ENCODE measurements at places on chromosomes 12 and 14.

- no peak for DNase-seq
Measured at GRCh38 chr12:120406553-120406952, 31.4 kb upstream of the COX6A1 start.

GRCh38 chr14:81963846-81964245, 430.2 kb upstream of the SEL1L start:
- DNase-seq: no peak

DNA sequence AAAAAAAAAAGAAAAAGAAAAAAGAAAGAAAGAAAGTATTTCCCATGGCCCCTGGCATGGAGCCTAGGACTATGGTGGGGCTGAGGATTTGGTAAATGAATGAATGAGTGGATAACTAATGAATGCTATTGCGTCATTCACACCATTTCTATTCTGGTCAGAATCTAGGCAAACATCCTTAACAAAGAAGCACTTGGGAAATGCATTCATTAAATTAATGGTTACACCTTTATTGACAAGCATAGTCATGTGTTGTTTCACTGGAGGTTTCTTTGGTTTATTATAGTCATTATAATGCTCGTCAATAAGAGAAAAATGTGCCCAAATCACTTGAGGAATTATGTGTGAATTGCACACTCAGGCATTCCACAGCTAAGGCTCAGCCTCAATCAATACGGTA, 13.6 kb upstream of the AQP2 start:
- no peak for DNase-seq

- no peak for DNase-seq
Measured at GRCh38 chr14:41623736-41624135, 17.1 kb downstream of the LRFN5 start.

GRCh38 chr14:98937712-98938505, 334.1 kb downstream of the BCL11B start:
- DNase-seq: no peak

- no peak for DNase-seq
Measured at GRCh38 chr12:102542816-102543440, 62.6 kb upstream of the IGF1 start.

GRCh38 chr12:131618303-131618658, 92.6 kb upstream of the SFSWAP start:
- no peak for DNase-seq

DNA sequence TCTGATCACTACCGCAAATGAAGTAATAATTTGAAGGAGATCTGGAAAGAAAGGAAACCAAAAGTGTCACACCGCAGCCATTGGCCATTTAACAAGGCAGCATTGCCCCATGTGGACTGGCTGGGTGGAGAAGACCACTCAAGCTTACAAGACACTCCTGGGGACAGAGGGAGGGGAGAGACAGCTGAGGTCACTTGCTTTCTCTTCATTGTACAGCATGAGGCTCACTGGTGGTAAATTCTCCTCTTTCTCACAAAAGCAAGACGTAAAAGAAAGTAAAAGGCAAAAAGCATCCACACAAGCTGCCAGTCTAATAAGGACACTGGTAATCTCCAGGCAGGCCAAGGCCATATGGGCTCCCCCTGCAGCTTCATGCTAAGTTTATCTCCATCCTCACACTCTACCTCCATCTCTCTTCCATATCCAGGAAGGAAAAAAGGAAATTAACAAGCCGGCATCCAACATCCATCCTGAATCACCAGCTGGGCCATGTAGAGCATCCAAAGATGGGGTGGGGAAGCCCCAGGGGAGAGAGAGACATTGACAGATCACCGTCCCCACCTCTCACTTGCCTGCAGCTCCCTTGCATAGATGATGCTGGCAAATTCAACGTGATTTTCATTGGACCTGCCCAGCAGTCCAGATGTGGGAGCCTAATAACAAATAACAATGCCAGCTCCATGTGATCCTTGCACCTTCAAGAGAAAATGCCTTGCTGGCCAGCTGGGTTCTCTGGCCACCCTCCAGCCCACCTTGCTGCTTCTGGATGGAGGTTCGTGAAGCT, 100.6 kb downstream of the DPF3 start:
- no peak for DNase-seq

DNA sequence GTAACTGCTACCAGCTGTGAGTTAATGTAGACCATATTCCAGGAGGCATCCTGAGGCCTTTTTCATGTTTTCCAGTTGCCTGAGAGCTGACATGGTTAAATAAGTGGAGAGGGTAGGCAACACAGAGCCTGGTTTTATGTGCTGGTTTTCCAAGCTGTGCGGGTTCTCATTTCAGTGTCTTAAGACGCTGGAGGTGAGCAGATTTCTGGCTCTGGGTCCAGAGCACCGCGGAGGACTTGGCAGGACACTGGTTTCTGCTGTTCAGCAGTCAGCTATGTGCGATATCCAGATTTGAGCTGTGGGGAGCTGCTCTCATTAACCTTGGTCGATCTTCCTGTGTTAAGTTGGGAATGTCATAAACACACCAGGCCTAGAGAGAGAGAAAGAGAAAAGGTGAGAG, 680.8 kb downstream of the BCL11B start:
- no peak for DNase-seq

GRCh38 chr14:50602035-50602434, 42.1 kb downstream of the ATL1 start:
- no peak for DNase-seq

GRCh38 chr12:44842669-44843068, 33.4 kb downstream of the NELL2 start:
- DNase-seq: no peak

DNA sequence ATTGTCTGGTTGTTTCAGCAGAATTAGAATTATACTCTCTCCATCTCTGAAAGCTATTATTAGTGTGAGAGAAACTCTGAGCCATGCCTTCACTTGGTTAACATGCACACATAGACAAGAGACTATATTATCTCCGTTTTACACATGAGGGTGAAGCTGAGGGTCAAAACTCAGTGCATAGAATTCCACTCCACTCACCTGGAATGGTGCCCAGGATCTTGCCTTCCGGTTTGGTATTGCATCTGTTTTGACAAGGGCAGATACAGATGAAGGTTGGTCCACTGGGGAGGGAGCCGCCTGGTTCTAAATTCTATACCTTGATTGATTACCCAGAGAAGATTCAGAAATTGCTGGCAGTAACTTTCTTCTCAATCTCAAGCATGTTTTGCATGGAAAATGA, 149.5 kb upstream of the PELI2 start:
- no peak for DNase-seq
